ENCODE measurements at places on chromosomes 7 and 10.
A peak's percentile ranks its signal among the peaks of the same experiment; 100 is the strongest.

- DNase-seq: no peak
Measured at GRCh38 chr7:29926741-29927140, 62.9 kb downstream of the SCRN1 start.

DNA sequence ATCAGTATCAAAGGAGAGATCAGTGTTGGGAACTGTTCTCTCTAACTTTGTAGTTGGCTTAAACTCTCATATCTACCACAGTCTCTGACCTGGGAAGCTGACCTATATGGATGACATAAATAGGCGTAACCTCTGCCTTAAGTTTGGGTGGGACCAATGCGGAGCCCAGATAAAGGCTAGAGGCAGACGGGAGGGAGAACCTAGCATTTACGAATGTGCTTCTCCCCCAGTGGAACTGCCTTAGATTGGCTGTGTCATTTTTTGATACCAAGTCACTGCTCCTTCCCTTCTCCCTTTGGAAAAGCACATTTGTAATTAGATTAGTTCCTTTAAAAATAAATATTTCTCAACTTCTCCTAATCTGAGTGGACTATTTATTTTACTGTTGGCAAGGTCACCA lies 23.7 kb upstream of the LRRN3 start:
- no peak for DNase-seq

DNA sequence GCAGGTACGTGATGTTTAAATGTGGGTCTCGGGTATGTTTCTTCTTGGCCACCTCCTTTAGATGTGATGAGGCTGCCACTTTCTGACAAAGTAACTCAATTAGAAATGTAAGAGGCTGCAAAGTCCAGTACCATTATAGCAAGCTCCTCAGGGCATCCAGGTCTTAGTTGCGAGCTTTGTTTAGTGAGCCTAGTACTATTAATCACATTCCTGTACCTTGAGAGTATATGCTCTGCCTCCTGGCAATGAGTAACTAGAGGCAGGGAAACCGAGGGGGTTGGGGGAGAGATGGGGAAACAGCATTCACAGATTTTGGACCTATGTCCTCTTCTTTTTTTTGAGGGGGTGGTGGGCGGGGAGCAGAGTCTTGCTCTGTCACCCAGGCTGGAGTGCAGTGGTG lies 131.8 kb downstream of the GFRA1 start:
- no peak for DNase-seq

DNA sequence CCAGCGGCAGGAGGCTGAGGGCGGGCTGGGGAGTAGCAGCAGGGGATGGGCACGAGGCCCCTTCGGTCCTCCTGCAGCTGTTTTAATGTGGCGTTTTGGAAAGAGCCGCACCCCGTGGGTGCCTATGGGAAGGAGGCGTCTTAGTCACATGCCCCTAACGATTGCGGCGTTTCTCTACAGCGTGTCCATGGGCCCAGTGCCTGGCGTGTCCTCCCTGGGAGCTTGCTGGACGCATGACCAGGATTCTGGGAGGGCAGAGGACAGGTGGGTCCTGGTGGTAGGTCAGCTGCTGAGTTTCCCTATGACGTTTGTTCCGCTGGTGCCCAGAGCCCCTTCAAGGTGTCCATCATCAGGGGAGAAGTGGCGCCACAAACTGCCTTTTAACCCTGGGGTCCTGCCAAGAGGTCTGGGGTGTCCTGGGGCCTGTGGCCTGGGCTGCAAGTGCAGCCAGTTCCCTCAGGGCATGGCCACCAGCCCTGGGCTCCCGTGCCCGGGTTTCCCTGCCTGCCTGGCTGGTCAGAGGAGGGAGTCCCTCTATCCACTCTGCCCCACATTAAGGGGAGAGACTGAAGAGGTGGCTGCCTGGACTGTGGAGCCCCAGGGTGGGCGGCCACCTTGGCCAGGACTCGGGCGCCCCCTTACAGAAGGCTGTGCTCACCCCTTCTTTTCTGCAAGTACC lies 48.7 kb downstream of the PWWP2B start:
- no peak for DNase-seq

DNA sequence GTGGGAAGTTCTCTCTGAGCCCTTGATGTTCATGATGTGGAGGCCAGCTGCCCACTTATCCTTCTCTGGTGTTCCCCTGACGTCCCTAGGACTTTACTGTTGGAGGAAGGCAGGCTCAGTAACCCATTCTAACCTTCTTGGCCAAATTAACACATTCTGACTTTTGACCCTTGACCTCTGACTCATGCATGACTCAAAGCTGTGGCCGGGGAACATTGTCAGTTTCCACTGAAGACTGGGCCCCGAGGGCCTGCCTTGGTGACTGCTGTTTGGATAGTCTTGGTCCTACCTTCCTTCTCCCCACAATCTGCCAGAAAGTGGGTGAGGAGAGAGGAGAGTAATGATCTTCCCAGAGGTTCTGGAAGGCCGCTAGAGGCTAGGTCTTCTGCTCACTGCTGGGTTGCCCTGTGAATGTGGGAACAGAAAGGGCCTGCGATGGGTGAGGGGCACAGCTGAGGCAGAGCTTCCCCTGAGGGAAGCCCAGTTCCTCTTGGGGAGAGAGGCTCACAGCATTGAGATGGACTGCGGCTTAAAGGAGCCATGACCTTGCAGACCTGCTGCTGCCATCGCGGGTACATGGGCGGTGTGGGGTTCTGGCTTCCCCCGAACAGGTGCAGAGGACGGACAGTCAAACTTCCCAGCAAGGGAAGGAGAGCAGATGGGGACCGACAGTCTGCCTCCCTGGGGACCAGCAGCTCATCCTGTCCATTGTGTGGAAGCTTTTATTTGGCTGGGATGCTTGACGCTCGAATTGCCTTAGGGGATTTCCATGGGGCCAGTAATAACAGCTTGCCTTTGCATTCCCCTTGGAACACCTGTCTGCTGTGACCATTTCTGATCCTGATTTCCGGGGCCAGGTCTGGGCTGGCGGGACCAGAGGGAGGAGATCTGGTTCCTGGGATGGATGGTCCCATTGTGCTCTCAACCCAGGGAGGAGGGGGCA lies 43.8 kb downstream of the ADAMTS14 start:
- no peak for DNase-seq

DNA sequence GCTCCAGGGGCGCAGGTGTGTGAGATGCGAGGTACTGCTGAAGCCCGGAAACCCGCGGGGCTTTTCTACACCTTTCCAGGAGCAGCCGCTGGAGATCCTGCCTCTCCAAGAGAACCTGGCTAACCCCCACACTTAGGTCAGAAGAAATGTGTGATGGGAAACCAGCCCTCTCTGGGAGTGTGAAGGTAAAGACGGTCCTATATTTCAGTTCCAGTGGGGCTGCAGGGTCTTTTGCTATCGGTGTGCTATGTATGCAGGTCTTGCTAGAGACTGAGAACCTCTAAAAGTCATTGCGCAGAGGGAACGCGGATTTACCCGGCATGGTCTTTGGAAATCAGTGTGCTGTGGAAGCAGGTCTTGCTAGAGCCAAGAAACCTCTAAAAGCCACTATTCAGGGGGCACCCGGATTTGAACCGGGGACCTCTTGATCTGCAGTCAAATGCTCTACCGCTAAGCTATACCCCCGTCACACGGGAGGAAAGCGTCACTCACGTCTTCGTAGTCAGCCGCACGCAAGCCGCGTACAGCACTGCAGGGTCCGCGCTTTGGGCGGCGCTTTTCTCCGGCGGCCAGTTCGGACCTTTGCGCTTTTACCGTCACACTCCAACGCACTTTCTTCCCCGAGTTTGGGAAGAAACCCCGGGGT lies 46.0 kb downstream of the ZNF777 start:
- peak; percentile 50 for DNase-seq

DNA sequence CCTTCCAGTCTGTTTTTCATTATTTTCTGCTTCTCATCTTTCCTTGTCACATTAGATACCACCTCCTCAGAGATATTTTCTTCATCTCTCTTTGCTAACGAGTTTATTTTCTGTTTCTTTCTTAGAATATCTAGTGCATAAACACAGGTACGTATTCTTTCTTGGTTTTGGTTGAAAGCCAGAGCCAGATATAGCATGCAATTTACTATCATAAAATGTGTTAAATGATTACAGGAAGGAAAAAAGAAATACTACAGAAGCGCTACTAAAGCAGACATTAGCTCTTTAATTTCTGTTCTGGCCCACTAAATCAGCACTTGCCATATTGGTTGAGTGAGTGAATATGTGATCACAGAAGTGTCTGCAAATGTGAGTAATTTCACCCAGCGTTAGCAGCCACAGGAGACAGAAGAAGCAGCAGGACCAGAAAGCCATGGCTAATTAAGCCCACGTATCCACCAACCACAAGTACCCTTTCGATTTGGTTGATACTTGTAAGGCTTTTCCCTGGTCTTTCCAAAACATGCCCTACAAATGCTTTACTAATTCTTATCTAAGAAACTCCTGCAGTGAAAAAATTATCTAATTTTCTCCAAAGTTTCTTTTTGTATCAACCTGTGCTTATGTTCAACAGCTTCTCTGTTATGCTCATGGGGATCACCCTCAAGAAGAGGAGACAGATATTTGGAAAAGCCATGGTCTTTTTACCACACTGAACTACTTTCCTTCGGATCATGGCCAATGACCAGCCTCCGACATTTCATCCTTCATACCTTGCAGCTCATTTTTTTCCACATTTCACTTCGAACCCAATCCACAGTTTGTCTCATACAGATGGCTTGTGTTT lies 23.1 kb upstream of the MACC1 start:
- DNase-seq: no peak

GRCh38 chr10:3433988-3434387 lies 261.4 kb upstream of the PITRM1 start:
- DNase-seq: no peak

GRCh38 chr7:70714506-70715038 lies 417.4 kb upstream of the GALNT17 start:
- DNase-seq: no peak

- DNase-seq: no peak
Measured at GRCh38 chr10:73097305-73097670, 622 bp upstream of the P4HA1 start.

DNA sequence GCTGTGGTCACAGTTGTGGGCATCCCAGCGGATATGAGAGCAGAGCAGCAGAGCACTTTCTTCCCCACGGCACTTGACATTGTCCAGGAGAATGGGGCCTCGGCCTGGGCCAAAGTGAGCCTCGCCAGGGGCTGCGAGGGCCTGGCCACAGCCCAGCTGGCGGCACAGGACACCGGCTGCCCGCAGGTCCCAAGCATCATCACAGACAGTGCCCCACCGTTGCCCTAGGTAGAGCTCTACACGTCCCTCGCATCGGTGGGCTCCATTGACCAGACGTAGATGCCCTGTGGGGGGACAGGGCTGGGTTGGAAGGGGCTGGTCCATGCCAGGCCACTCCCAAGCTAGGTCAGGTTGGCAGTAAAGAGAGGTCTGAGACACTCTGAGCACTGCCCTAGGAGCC lies 19.4 kb downstream of the SSC4D start:
- DNase-seq: no peak

- no peak for DNase-seq
Measured at GRCh38 chr7:20284771-20285143, 45.9 kb upstream of the ITGB8 start.

- DNase-seq: no peak
Measured at GRCh38 chr7:77367976-77368375, 48.2 kb downstream of the GSAP start.

DNA sequence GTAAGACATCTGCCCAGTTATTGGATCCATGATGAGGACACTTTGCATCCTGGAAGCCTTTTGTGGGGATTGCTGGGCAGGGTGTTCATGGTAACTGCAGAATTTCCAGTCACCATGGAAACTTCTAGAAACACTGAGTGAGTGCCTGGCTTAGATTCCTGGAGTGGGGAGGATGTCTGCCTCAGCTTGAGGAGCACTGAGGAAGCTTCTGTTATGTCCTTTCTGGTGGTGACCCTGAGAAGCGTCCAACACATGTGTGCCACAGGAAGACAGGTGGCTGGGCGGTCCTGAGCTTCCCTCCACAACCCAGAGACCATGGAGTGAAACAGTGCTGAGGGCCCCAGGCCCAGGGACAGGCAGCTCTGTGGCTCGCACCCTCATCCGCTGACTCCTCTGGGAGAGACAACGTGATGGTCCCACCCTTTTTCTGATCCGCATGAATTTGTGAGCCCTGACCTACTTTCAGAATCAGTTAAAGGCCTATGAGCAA lies 191.8 kb upstream of the CXCL12 start:
- no peak for DNase-seq

DNA sequence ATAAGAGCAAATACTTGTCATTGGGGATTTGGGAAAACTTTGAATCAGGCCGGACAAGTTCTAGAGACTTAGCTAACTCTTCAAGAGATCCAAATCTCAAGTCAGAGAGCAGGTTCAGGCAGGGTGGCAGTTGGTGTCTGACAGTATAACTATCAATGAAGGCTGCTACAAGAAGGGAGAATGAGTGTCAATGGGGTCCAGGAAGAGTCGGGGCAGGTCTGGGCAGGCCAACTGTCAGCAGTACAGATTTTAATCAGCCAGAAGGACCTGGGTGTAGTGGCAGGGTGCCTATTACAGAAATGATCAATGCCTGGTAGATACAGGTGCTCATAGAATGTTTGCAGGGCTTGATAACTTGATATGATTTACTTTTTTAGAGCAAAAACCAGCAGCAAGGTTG lies 751.1 kb downstream of the GRM8 start:
- no peak for DNase-seq

GRCh38 chr7:64667311-64667710 lies 1.4 kb downstream of the ZNF107 start:
- DNase-seq: no peak

- DNase-seq: no peak
Measured at GRCh38 chr7:13312307-13312706, 624.9 kb downstream of the ARL4A start.

DNA sequence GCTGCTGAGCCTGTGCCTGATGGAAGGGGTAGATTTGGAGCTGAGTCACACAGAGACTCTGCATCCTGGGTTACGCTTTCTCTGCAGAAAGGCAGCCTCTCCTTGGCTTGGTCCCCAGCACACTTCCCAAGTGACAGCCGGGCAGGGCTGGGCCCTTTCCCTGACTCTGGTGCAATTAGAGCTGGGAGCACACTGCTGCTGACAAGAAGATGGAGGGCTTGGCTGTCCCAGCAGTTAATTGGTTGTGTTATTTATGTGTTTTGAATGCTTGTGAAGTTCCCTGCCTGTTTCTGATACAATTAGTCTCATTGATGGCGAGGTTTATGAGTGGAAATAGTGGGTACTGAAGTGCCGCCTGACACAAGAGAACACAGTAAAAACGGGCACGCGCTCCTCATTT lies 123.6 kb downstream of the TCERG1L start:
- DNase-seq: no peak

DNA sequence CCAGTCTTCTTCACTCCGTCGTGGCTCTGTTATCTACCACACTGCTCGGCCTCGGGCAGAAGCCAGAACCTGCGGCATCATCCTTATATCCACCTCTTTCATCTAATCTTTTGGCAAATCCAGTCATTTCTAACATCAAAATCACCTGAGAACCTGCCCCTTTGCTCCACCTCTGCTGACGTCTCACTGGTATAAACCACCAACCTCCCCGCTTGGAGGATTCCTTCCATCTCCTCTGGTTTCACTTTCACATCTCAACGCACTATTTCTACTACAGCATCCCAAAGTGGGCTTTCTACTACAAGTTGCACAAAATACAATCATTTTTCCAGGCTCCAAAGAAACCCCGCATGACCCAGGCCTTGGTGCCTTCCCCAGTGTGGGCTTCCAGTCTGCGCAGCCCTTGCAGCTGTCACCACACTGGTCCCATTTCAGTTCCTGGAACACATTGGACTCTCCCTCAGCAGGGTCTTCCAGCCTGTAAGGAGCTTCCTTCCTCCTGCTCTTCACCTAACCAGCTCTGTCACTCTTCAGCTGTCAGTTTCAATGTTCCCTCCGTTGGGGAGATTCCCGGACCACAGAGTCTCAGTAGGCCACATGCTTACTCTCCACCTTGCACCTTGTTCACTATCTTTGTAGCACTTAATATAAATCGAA lies 85.0 kb downstream of the PRKCQ start:
- peak; percentile 78 for DNase-seq
